ENCODE measurements at places on chromosomes 11 and 22.

- DNase-seq = no peak
These were observed 151.0 kb upstream of the B3GAT1 start for GRCh38 chr11:134562941-134563471.

DNA sequence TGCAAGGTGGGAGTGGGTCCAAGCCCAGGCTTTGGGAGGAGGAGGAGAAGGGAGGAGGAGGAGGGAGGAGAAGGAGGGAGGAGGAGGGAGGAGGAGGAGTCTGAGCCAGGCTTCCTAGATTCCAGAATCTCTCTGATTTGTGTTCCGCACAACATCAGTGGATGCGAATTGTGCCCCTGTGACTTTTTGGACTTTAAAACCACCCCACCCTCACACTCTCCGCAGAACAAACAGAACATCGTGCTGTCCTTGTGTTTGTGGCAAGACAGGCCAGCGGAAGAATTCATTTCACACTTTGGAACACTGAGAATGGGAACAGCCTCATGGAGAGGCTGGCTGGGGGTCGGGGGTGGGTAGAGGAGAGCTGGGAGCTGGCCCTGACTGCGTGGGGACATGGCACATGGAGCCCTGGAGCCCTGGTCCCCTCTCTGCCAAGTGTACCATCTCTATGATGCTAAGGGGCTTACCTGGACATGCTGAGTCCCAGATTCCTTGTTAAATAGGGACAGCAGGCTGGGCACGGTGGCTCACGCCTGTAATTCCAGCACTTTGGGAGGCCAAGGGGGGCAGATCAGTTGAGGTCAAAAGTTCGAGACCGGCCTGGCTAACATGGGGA lies 16.4 kb upstream of the SHANK2 start:
- DNase-seq = no peak

DNA sequence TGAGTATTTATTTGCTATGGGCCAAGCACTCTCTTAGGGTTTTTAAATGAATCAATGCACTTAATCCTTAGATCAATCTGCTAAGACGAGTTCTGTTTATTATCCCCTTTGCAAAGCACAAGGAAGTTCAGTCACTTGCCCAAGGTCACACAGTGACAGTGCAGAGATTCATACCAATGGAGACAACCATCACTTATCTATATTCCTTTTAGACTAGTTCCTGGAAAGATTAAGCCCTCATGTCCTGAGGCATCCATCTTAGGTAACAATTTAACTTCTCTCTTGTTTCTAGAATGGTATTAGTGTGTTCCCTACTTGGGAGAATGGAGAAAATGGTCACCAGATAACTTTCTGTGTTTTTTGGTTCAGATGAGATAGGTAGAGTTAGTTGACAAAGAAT lies 28.3 kb downstream of the NF2 start:
- DNase-seq = no peak

- no peak for DNase-seq
These were observed 81.6 kb downstream of the TEAD1 start for GRCh38 chr11:12755510-12756453.

- no peak for DNase-seq
These were observed 41.6 kb downstream of the MRTFA start for GRCh38 chr22:40594924-40595323.

- no peak for DNase-seq
These were observed 116.6 kb downstream of the PLEKHA7 start for GRCh38 chr11:16897470-16898061.

Data from activated T-helper 1 cell treated with anti-CD3 and anti-CD28 coated beads, Interleukin-2, amount 50 U/mL, for 16 hours (primary cell).